GDM1 (cell line): ENCODE measurements at places on chromosomes 6 and 20.
A peak's percentile ranks its signal among the peaks of the same experiment; 100 is the strongest.

GRCh38 chr20:63005862-63006539 lies 763 bp downstream of the BHLHE23 start:
- DNase-seq, result no peak

DNA sequence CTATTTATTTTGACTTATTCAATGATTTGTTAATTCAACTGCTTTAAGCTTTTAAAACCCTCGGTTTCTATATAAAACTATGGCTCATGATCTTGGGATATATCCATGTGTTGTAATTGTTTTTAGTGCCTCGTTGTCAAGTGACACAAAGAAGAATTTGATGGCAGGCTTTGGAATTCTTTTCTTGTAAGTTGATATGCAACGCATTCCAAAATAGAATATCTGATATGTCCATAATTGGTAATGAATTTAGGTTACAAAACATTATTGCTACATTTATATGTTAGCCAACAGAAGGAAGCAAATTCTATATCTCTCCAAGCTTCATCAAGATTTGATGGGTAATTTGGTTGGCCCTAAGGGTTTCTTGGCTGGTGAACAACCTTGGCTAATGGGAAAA lies 220.4 kb upstream of the RIMS1 start:
- no peak for DNase-seq

- DNase-seq, result no peak
Measured at GRCh38 chr6:21264288-21265033, 329.1 kb upstream of the SOX4 start.

GRCh38 chr20:51397137-51397536 lies 145.4 kb downstream of the NFATC2 start:
- no peak for DNase-seq

DNA sequence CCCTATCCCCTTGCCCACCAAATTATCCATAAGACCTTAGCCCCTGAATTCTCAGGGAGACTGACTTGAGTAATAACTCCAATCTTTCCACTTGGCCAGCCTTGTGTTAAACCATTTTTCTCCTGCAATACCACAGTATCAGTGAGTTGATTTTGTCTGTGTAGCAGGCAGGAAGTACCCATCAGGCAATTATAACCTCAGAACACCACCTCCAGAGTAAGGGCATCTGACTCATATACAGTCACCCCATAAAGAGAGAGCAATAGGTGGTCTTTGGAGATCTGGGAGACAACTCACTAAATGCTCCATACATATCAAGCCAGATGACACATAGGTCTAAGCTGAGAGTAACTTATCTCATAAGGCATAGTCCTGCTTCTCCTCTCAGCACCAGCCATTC lies 83.7 kb downstream of the FILIP1 start:
- DNase-seq, result no peak

DNA sequence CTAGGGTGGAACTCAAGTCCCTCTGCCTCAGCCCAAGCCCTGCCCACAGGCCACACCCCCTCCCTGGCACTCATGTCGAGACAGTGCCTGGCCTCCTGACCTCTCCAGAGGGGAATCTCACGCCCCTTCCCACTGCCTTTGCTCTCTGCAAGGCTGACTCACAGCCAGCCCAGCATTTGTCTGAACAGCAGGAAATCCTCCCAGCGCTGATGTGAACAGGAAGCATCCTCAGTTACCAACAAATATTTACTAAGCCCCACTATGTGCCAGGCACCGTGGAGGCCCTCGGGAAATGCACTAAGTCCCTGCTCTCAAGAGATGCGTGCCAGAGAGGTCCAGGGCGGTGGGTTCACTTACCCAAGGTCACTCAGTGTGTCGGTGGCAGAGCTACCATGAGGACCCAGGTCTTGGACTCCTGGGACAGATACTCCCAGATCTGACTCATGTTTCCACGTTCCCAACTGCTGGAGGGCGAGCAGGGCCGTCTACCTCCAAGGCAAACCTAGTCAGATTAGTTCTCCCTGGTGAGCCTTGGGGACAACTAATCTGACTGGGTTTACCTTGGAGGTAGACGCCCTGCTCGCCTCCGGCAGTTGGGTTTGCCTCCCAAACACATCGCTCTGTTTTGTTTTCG lies 7.8 kb downstream of the ADA start:
- no peak for DNase-seq

DNA sequence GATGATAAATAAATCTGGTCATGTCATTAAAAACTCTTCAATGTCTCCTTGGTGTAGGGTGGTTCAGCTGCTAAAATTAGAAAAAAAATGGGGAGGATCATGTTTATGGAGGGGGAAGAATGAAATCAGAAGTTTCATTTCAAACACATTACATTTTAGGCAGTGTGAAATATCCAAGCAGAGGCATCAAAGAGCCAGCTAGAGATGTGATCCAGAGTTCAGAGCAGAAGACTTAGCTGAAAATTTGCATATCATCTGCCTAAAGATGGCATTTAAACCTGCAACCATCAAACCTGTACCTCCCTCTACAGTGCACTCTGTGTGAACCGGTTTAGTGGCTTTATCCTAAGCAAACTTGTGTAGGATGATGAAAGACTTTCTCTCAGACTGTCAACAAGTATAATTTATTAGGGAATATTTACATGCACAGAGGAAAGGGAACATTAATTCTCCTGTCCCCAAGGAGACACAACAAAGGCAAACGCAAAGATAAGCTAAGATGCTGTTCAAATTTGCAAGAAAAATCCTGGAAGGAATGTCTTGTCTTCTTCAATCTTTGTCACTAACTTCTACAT lies 84.8 kb upstream of the PLEKHG1 start:
- no peak for DNase-seq

GRCh38 chr20:8464368-8464767 lies 332.3 kb downstream of the PLCB1 start:
- no peak for DNase-seq

GRCh38 chr20:52312132-52312729 lies 120.7 kb upstream of the ZFP64 start:
- peak; percentile 6 for DNase-seq

DNA sequence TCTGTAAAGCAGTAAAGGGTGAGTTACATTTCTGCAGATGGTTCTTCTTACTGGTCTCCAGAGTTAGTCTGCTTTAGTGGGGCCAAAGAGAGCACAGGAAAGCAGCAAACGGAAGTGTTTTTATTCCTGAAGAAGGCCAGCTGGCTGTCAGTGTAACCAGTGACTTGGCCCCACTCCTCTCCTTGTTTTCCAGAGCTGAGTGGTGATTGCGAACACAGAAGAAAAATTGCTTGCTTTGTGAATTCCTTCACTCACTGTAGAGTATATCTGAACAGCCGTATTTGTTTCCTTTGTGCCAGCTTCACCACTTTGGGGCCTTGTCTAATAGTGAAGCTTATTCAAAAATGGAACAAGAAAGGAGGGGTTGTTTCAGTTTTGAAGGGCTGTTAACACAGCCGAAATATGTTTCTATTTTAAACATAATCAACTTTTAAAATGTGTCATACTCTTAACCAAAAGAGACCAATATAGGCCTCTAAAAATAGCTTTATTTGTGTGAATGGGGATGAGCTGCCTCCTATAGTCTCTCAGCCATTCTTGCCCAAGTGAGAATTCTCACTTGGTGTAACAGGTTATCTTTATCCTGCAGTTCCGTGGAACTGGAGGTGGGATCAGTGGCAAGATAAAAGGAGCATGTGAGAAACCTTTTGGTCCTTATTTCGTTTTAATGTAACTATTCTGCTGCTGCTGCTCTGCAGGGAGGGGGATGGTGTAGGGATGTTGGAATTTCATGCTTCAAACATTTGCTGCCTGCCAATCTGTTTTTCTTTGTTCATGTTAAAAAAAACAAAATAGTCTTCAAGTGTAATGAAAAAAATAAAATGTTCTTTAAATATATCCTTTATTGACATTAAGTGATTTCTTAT lies 37.8 kb downstream of the ZC2HC1B start:
- DNase-seq, result no peak

GRCh38 chr20:41848180-41848579 lies 230.0 kb upstream of the CHD6 start:
- no peak for DNase-seq

- no peak for DNase-seq
Measured at GRCh38 chr6:149856256-149856994, 7.7 kb downstream of the LRP11 start.

DNA sequence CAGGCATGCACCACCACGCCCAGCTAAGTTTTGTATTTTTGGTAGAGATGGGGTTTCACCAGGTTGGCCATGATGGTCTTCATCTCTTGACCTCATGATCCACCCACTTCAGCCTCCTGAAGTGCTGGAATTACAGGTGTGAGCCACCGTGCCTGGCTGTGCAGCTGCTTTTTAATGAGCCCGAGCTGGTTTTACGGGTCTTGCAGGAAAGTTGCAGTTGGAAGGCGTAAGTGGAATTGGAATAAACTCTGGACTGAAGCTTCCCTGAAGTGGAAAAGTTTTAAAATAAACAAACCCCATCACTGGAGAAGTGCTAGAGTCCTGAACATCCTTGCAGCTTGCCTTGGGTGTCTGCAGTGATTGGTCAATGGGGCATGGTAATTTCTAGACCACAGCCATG lies 40.4 kb downstream of the KIF25 start:
- no peak for DNase-seq

GRCh38 chr6:159168536-159169192 lies 536 bp upstream of the FNDC1 start:
- DNase-seq, result no peak

DNA sequence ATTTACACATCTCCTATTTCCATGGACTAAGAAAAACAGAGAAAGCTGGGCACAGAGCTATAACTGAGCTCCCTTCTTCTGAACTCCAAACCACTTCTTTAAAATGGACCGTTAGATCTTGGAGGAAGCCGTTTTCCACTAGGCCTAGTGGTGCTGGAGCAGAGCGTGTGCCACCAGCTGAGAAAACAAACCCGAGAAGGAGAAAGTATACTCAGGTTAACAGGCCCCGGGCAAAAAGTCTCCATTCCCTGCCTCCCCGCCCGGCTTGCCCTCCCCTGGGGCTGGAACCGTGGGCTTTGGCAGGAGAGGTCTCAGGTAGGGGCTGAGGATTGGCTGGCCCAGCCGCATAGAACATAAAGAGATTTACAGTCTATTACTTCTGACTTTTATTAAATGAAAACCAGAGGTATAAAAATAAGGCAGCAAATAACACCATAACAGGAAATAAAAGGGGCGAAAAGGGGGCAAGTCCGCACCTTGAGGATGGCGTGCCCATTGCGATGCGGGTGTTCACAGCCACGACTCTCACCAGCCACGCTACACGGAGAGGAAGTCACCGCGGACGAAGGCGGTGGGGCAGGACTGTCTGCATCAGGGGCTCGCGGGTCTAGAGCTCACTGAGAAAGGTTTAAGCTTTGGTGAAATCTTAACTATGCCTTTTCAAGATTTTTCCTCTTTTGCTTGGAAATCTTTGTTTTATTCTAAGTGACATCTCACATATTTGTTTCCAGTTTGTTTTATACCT lies 191.2 kb upstream of the GMDS start:
- no peak for DNase-seq

- DNase-seq, result no peak
Measured at GRCh38 chr6:17957904-17958620, 29.4 kb downstream of the KIF13A start.

- no peak for DNase-seq
Measured at GRCh38 chr6:107186047-107186446, 70.7 kb upstream of the BEND3 start.

DNA sequence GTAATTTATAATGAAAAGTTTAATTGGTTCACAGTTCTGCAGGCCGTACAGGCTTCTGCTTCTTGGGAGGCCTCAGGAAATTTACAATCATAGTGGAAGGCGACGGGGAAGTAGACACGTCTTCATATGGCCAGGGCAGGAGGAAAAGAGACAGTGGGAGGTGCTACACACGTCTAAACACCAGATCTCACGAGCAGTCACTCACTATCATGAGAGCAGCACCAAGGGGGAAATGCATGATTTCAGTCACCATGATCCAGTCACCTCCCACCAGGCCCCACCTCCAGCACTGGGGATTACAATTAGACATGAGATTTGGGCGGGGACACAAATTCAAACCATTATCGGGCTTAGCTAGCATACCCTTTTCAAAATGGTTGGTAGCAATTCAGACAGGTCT lies 41.2 kb downstream of the EIF2S2 start:
- DNase-seq, result no peak

- no peak for DNase-seq
Measured at GRCh38 chr6:41505122-41506049, 40.8 kb upstream of the FOXP4 start.

- no peak for DNase-seq
Measured at GRCh38 chr20:36147690-36148089, 6.8 kb upstream of the EPB41L1 start.

DNA sequence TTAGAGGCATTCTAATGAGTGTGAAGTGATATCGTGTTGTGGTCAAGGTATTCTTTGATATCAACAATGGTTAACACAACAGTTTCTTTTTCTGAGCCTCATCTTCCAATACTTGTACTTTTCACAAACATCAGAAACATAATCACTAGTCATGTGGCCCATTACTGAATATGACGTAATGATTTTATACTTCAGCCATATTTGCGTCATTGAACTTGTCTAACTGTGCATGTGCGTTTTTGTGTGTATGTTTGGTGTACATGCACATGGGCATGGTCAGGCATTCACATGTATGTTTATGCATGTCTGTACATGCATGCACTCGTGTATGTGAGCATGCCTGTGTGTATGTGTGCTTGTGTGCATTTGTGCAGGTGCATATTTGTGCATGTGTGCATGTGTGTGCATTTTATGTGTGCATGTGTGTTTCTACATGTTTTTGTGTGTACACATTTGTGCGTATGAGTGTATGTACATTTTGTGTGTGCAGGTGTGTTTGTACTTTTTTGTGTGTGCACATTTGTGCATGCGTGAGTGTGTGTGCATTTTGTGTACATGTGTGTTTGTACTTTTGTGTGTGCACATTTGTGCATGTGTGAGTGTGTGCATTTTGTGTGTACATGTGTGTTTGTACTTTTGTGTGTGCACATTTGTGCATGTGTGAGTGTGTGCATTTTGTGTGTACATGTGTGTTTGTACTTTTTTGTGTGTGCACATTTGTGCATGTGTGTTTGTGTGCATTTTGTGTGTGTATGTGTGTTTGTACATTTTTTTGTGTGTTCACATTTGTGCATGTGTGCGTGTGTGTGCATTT lies 29.4 kb downstream of the PRR18 start:
- DNase-seq, result no peak

DNA sequence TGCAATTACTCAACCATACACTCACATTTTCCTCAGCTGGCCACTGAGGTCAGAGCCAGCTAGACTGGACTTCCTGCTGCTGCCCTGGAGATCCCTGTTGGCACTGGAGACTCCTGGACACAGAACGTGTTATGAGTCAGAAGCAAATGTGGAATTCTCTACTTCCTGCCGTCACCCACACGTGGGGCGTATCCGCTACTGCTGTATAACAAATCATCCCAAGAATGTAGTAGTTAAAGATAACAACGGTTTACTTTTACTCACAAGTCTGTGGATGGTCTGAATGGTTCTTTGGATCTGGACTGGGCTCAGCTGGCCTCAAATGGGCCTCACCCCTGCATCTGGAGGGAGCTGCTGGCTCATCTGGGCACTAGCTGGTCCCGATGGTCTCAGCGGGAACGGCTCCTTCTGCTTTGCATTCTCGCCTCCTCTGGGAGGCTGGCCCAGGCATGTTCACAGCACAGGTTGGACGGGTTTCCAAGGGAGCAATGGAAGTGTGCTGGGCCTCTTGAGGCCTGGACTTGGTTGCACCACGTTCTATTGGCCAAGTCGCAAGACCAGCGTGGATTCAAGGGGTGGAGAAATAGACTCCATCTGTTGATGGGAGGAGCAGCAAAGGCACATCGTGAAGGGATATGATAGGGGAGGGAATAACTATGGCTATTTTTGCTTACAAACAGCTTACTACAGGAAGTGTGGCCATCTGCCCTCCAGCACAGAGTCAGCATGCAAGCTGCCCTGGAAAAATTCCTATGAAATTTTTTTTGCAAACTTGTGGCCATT lies 118.5 kb downstream of the SNX5 start:
- DNase-seq, result no peak

GRCh38 chr6:33987531-33988021 lies 158.3 kb downstream of the GRM4 start:
- no peak for DNase-seq
